ENCODE measurements at places on chromosomes 2 and 18.

- peak; percentile 32 for DNase-seq
Observed at GRCh38 chr2:147844697-147845410, at the start of gene ACVR2A. Gene ACVR2A, plus strand, starts transcription at chr2:147845029. Its CDS starts 124 bp downstream, at chr2:147845153.

GRCh38 chr2:219426068-219426443 lies 7.9 kb downstream of the DES start:
- no peak for DNase-seq

- DNase-seq = peak; percentile 62
Observed at GRCh38 chr18:74951165-74951760, 257.7 kb downstream of the PTGR3 start.

DNA sequence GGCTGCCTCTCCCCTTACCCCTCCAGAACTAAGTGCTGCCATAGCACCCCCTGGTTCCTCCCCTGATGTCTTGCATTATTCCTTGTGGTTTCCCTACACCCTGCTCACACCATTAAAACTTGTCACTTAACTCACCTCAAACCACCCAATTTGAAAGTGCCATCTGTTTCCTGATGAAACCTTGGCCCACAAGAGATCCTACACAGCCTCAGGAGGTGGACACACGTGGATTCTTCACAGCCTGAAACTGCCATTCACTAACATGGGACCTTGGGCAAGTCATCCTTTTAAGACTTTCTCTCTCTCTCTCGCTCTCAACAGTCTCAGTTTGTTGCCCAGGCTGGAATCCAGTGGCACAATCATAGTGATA lies 27.5 kb upstream of the FAM124B start:
- no peak for DNase-seq

DNA sequence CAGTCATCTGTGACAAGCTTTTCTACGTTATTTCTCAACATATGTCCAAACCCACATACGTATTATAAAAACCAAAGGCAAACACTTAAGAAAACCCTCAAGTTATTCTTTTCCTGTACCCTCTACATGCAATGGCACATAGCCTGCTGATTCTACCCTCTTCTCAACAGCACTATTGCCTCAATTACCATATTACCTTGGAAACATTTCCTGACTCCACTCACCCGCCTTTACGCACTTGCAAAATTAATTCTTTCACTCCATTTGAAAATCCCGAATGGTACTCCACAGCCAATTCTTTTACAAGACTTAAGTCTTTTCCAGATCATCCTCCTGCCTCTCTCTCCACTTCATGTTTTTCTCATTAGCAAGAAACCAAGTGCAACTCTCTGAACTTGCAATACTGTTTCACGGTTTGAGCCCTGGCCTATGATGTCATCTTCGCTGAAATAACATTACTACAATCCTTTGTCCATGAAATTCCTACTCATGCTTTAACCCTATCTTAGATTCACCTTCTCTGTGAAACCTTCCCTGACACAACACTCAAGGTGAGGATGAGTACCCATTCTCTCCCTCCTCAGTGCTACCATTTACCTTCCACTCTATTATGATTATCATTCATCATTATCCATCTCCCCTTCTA lies 29.0 kb downstream of the SESTD1 start:
- peak; percentile 54 for DNase-seq
